ENCODE measurements at places on chromosomes 5 and 9. TPM values are rescaled to one million over a fixed set of nuclear protein-coding genes. Genes with fewer than 3 reads are reported as not detected.

- DNase-seq, result no peak
Measured at GRCh38 chr5:81202655-81203054, 30.5 kb upstream of the CKMT2 start.

- no peak for DNase-seq
Measured at GRCh38 chr5:102999191-102999590, 120.7 kb downstream of the GIN1 start.

Gene CARTPT
- not detected for total RNA-seq

Gene PCDHA4
- 0.20 TPM for total RNA-seq

GRCh38 chr9:114806526-114806900 is 674 bp upstream of the TNFSF15 start:
- no peak for DNase-seq

Gene SOHLH1
- not detected for total RNA-seq

DNA sequence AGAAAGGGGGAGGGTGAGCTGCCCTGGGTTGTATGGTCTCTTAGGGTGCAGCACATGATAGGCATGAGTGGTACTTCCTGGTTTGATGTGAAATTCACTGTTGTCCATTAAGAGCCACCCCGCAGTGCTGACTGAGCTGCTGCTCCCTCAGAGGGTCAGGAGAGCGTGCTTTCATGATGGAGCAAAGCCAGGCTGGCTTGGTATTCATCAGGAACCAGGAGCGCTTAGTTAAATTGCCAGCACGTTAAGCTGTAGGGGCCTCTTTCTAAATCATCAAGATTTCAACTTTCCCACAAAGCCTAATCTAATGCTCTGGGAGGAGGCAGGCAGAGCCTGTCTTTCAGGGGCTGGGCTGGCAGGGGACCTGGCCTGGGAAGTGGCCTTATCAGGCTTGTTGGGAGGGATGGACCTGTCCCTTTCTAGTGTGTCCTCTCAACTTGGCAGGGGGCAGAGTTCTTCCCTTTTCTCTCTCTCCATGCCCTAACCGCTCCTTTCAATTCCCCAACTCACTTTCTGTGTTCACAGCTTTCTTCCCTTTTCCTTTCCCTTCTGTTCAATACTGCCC is 7.9 kb downstream of the CYSTM1 start:
- DNase-seq, result peak; percentile 62

DNA sequence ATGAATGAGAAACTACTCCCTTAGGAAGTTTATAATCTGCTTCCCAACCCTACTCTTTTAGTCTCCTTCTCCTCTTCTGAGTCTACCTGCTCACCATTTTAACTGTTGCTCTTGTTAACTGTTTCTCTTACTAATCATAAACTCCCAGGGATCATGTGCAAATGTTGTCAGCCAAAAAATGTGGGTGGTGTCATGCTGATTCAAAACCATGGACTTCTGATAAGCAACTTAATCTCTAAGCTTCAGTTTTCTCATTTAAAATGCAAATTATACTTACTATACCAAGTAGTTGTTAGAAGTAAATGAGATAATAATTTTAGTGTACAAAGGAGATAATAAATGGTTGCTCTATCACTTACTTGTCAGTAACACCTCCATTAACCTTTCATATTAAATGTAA is 45.9 kb upstream of the TLX3 start:
- no peak for DNase-seq
